ENCODE measurements at places on chromosomes 5 and 9.

DNA sequence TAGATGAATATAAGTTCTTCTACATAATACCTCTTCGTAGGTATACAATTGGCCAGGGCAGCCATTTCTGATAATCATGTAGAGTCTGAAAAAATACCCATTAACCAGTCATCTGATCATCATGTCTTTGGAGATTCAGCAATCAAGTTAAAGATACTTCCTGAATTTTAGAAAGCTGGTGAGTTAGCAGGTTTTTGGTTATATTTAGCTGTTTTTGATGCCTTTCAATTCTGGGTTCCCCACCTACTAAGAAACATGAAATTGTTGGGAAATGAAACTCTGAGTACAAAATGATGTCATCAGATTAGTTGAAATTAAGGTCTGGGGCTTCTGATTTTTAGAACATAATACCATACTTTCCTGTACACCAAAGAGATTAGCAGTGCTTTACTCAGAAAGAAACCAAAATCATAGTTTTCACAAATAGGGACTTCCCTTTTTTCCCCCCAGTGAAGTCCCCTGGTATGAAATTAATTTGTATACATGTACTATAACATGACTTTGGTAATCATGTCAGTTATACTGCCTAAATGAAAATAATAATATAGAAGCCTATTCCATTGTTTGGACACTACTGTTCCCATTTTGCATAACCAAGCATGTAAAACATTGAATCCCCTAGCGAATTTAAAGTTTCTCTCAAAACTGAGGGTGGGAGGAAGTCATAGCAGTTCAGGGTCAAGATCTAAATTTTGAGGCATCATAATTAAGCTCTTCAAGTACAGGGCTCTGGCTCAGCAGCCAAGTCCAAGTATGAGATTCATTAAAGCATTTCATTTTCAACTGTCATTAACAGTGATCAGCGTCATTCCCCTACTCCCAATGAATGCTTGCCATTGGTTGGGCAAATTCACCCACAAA is 17.9 kb downstream of the PRLR start:
- no peak for DNase-seq

DNA sequence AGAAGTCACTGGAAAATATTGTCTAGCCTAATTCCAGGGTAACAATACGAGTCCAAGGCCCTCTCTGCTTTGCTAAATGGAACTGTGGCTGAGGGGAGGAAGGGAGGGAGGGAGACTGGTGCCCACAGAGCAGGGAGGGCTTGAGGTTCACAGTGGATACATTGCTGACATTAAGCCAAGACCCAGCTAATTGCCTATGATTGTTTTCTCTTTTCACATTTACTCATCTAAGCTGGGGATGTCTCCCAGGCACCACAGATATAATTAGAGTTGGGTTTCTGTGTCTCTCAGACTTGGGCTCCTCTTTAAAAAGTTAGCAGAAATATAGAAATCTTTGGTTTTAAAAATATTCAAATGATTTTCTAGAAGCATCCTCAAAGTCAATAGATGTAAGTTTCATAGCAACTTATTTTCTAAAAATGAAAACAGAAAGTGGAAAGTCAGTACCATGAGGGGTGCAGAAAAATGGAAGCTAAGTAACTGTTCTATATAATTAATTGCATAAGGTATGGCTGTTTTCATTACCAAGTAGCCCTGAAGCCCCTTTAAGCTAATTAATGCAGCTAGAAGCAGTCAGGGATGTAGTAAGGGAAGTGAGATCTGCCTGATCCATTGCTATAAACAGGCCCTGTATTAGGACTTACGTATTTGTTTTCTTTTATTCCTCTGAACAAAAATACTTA is 259.8 kb downstream of the NDUFS4 start:
- no peak for DNase-seq

DNA sequence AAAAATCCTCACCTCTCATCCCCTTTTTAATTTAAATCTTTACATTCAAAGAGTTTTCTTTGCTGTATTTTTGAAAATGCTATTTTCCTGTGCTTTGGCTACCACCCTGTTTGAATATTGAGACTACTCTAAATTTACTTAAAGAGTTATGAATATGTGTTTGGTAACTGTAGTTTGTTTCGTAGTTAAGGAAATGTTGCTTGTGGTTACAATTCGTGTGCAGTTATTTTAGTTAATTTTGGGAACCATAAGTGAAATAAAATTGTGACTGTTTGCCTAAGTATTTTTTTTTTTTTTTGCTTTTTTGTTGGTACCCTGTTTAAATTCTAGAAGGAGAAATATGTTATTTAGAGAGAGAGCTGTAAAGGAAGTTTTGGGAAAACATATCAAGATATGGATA is 78.7 kb downstream of the XRCC4 start:
- no peak for DNase-seq

GRCh38 chr5:150140830-150141229 is 14.8 kb downstream of the PDGFRB start:
- no peak for DNase-seq

DNA sequence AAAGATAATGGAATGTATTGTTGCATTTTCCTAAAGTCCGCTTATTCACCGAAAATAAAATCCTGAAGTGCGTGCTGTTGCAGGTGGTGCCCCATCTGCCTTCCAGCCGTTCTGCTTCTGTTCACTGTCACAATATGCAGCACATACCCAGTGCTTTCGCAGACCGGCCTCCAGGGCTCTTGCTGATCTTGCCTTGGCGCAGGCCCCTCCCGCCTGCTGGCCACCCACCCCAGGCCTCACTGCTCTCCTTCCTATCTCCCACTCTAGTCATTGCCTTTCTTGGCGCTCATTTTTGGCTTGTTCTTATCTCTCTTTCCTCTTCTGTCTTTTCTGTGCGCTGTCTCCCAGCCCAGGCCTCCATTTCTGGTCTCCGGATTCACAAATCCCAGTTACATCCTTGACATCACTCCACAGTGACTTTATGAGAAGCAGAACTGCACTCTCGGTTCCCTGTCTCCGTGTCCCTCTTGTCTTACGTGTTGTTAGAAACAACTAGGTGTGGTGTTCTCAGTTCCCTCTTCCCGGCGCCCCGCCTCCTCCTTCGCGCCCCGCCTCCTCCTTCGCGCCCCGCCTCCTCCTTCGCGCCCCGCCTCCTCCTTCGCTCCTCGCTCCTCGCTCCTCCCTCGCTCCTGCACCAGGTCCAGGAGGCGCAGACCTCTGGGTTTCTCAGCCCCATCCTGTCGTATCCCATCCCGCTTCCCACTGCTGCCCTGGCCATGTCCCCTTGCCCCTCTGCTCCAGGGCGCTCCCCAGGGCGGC is 201.7 kb upstream of the OTULINL start:
- no peak for DNase-seq

DNA sequence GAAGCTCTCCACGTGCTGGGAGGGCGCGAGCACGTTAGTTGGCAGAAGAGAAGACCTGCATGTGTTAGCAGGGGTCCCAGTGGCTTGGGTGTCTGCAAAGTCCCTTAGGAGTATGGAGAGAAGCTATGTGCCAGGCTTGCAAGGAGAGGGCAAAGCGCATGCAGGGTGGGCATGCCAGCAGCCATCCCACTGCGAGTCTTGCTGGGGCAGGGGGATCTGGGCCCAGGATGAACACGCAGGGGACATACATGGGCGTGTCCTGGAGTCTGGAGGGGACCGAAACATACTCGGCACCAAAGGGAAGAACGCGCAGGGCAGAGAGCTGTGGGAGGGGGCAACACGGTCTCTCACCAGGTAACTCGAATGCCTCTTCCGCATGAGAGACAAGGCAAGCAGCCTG is 43.6 kb upstream of the IPPK start:
- no peak for DNase-seq

- no peak for DNase-seq
Measured at GRCh38 chr5:11890777-11891176, 13.5 kb downstream of the CTNND2 start.

DNA sequence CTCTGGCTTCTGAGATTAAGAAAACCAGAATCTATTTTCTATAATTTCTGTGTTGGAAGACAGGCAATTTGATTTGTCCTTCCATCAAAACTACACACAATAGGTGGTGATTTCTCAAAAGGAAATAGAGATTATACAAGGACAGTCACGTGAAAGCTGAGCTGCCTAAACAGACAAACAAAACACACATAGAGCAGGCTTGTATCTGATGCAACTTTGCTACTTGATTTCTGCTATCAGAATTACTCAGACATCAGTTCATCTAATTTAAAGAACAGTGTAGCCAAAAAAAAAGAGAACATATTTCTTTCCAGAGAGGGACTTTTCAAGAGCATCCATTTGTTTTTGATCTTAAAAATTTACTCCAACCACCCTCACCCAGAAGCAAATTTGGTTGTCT is 2128.3 kb upstream of the C9orf72 start:
- no peak for DNase-seq

GRCh38 chr9:109108318-109108717 is 11.4 kb downstream of the TMEM245 start:
- no peak for DNase-seq

GRCh38 chr5:77101298-77101697 is 14.2 kb upstream of the ZBED3 start:
- DNase-seq = no peak

DNA sequence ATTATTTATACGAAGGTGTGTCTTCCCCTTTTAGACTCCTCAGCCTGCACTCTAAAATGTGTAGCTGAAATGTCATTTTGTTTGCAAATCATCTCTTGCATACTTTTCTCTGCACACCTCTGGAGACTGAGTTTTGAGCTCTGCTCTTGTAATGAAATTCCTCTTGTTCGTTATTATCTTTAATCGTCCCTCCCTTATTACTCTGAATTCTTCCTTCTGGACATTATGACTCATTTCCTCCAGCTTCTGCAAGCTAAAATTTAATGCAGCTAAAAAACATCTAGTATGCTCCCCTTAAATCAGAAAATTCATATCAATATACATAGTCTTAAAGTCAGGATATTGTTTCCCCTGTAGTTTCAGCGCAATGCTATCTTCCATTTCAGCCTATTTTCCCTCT is 13.5 kb downstream of the ISL1 start:
- DNase-seq = no peak

- DNase-seq = peak; percentile 22
Measured at GRCh38 chr5:151612689-151613427, 21.7 kb upstream of the FAT2 start.

GRCh38 chr9:114240647-114241558 is 82.0 kb upstream of the ORM1 start:
- no peak for DNase-seq

DNA sequence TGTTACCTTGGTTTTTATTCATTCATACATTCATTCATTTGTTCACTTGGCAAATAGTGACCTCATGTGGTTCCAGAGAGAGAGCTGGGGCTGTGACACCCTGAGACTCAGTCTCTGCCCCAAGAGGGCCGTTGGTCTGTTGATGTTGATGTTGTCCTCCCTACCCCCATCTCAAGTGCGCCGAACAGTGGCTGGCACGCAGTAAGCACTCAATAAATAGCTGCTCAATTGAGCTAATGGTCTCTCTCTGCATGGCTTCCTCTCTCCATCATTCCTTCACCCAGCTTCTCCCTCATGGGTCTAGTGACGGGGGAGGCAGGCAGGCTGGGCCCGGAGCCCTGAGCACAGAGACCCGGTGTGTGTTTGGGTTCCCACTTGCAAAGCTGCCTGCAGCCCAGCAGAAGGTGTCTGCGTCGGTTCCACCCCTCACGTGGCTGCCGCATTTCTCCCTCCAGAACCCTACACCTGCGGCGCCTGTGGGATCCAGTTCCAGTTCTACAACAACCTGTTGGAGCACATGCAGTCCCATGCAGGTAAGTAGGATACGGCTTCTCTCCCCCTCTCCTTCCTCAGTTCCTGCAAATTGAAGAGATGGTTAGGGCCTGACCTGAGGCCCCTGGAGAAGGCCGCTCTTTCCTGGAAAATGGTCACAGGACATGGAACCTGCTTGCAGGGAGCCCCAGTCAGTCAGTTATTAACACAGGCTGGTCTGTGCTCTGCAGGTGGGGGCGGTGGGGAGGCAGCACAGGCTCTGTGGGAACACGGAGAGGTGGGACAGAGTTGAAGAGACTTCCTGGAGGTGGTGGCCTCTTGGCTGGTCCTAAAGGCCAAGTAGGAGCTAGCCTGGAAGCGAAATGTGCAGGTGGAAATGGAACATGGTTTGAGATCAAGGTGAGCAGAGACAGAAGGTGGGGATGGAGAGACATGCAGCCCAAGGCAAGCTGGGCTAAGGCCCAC is 42.0 kb downstream of the AMBP start:
- no peak for DNase-seq

DNA sequence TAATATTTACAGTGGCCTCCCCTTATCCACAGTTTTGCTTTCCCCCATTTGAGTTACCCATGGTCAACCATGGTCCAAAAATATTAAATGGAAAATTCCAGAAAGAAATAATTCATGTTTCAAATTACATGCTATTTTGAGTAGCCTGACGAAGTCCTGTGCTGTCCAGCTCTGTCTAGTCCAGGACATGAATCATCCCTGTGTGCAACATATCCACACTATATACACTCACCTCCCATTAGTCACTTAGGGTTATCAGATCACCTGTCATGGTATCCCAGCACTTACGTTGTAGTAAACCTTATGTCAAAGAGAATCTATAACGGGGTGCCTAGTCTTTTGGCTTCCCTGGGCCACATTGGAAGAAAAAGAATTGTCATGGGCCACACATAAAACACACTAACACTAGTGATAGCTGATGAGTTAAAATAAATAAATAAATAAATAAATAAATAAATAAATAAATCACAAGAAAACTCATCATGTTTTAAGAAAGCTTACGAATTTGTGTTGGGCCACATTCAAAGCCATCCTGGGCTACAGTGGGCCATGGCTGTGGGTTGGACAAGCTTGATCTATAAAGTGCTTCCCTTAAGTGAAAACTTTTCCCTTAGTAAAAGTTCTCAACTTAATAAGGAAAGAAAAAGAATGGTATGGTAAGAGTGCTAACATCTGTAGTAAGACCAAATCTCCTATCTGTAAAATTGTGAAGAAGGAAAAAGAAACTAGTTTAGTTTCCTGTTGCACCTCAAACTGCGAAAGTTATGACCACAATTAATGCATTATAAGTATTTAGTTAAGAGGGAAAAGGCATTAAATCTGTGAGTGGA is 15.9 kb upstream of the OMD start:
- no peak for DNase-seq

DNA sequence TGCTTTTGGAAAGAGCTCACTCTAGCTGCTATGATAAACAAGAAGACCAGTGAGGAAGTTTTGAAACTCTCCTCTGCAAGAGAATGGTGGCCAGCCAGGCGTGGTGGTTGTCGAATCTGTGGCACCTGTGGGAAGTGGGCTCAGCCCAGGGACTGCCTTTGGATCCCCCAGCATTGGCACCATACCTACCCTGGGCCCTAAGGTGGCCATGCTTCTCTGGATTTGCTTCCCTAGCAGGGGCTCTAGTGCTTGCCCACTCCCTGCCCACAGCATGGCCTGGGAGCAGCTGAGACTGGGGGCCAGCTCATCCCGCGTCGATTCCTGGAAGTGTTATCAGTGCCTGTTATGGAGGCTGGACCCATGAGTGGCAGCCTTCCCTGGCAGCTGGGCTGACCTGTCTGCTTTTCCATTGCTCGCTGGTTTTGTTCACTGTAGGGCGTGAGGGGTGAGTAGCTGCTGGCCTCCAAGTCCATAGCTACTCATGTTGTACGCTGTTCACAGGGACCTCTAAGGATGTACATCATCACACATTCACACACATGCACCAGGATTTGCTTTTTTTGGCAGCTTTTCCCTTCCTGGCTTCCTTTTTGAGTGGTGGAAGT is 2.3 kb downstream of the SLC22A4 start:
- DNase-seq = no peak

All from stimulated activated CD4-positive, alpha-beta T cell treated with anti-CD3 and anti-CD28 coated beads, Interleukin-12 subunit alpha, Interleukin-12 subunit beta, amount 100 ng/mL, for 48 hours (primary cell).